ENCODE measurements at places on chromosomes 2 and 18. TPM values are rescaled to one million over a fixed set of nuclear protein-coding genes. Genes with fewer than 3 reads are reported as not detected.

Gene ESPNL
- 1.4 TPM for total RNA-seq

Gene CCDC93
- 16.4 TPM for total RNA-seq

Gene MROH2A
- total RNA-seq = 0.16 TPM

Gene CCL20
- total RNA-seq = not detected

Gene POTEJ
- total RNA-seq = not detected

Gene EGR4
- total RNA-seq = 0.09 TPM

Gene IL18RAP
- not detected for total RNA-seq

Gene UGT1A3
- not detected for total RNA-seq

Gene KCTD18
- 5.7 TPM for total RNA-seq

All from WTC11 (cell line).